Right hindlimb (tissue), 1 donor: ENCODE measurements at places on chromosomes 13 and 19.

DNA sequence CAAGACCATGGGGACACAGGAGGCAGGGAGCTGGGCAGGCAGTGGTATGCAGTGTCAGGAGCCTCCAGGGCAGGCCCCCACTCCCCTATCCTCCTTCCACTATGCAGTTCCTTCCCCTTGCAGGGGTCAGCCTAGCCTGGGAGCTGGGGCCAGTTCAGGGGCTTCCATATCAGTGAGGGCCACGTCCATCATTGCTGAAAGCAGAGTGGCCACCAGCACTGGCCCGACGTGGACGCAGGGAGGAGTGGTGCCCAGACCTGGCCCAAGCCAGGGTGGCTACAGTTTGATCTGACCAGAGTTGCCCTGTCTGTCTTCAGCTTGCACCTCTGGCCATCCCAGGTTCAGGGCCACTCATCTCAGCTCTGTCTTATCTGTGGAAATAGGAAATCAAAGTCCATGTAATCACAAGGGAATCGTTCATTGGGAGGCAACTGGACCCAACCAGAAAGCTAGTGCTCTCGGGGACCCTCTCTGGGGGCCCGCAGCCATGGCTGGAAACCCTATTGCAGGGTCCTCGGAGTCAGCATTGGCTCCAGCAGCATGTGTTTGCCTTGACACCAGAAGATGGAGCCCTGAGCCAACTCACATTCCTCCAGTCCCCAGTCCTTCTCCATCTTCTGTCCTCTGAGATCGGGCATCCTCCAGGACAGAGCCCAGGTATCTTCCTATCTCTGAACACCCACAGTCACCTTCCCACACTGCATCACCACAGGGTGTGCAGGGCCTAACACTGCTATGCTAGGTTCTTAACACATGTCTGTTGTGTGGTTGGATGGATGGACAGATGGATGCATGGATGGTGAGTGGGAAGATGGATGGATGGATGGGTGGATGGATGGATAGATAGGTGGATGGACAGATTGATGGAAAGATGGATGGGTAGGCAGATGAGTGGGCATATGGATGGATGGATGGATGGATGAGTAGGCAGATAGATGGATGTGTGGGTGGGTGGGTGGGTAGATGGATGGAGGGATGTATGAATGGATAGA is 75.7 kb upstream of the KCTD15 start:
- DNase-seq, result no peak

- DNase-seq, result peak; percentile 98
These were observed 8.2 kb upstream of the CIRBP start for GRCh38 chr19:1260749-1261537.

DNA sequence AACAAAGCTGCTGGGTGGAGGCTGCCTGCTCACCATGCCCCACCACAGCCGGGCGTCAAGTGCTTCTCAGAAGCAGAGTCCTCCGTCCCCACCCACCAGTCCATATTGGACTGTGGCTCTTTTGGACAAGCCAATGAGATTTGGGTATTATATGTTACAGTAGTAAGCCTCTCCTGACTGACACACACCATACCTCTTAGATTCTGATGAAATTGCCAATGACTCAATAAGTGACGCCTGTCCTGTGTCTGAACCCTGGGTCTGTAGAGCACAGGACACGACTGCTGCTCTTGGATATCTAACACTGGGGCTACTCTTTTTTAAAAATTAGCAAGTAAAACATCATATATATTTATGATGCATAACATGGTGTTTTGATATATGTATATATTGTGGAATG is 44.8 kb upstream of the UBAC2 start:
- DNase-seq, result no peak

- no peak for DNase-seq
These were observed 696.7 kb upstream of the SLITRK5 start for GRCh38 chr13:86974251-86974994.

DNA sequence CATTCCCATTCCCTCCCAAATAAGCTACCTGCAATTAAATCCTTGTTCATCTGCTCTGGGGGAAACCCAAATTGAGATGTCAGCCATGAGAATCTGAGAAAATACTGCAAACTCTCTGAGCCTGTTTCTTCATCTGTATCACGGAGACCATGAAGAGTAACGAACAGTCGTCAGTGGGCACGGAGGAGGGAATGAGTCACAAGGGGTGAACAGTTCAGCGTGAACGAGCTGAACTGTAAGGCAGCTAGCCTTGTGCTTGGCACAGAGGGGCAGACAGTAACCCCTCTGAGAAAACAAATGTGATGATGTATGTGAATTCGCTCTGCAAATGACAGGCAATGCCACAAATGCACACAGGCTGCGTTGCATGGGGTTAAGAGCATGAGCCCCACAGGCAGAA is 288.7 kb downstream of the FOXO1 start:
- DNase-seq, result no peak

DNA sequence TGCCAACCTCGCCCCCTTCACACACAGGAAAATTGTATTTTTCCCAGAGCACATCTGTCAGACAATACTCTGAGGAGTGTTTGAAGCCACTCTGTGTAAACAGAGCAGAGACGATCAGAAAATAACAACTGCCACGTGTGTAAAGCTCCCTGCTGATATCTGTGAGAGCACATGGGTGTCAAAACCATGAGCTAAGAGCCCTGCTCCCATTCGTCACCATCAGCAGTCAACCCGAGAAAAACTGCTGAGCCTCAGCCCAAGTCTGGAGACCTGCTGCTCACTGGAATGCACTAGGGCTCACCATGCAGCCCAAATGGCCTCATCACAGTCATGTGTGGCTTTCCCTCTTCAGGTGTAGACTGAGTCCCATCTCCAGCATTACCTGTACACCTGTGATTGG is 304.1 kb downstream of the FGF14 start:
- no peak for DNase-seq

GRCh38 chr13:39888865-39889810 is 233.7 kb downstream of the COG6 start:
- no peak for DNase-seq

- no peak for DNase-seq
These were observed 14.6 kb upstream of the IPO5 start for GRCh38 chr13:97938706-97939475.

- DNase-seq, result no peak
These were observed 11.8 kb downstream of the SERP2 start for GRCh38 chr13:44385401-44385800.

DNA sequence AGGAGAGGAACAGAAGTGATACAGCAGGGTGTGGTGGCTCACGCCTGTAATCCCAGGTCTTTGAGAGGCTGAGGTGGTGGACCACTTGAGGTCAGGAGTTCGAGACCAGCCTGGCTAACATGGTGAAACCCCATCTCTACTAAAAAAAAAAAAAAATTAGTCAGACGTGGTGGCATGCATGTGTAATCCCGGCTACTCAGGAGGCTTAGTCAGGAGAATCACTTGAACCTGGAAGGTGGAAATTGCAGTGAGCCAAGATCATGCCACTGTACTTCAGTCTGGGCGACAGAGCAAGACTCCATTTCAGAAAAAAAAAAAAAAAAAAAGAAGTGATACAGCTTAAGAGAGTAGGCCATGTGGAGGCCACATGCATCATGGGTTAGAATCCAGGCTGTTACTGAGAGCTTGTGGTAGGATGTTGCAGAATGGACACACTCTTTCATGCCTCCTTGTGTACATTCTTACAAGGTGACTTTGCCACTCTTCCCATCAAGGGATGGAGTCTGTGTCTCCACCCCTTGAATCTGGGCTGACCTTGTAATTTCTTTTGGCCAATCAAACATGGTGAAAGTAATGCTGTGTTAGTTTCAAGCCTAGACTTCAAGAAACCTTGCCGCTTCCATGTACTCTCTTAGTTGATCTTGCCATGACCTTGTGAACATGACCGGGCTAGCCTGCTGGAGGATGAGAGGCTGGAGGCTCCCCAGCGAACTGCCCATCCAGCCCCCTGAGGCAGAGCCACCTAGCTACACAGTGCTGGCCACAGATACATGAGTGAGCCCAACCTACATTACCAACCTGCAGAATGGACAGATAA is 12.3 kb downstream of the FAM187B start:
- DNase-seq, result no peak

- no peak for DNase-seq
These were observed 994.7 kb upstream of the MIR17HG start for GRCh38 chr13:90352763-90353162.

DNA sequence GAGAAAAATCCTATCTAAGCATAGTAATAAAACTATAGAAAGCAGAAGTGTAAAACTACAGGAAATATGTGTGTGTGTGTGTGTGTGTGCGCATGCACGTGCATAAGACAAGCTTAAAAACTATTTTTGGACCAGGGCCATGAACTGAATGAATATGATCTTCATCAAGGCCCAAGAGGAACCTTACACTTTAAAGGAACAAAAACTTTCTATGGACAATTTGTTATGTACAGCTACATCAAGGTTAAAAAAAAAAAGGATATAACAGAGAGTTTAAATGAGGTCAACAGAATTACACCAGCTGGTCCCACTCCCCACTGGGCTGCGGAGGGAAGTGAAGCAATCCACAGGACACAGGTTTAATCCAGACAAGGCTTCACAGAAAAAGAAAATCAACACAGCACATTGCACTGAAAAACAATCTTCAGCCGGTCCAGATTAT is 151.1 kb downstream of the LHFPL6 start:
- DNase-seq, result peak; percentile 79

GRCh38 chr13:108827646-108828045 is 198.2 kb downstream of the MYO16 start:
- DNase-seq, result no peak

- DNase-seq, result no peak
These were observed 16.3 kb downstream of the FCHO1 start for GRCh38 chr19:17767559-17767958.

DNA sequence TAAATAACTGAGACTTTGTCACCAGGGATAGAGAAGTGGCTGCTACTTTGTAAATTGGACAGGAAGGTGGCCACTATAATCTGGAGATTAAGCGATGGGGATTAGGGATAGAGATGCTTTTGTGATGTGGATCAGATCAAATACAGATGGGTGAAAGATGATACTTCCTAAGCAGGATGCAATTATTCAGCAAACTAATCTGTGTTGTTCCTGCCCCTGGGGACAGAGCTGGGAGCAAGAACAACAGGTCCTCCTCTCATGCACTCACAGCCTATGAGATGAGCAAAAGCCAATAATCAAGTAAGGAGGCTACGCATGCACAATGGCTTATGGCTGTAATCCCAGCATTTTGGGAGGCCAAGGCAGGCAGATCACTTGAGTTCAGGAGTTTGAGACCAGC is 4.6 kb downstream of the RGL3 start:
- no peak for DNase-seq

DNA sequence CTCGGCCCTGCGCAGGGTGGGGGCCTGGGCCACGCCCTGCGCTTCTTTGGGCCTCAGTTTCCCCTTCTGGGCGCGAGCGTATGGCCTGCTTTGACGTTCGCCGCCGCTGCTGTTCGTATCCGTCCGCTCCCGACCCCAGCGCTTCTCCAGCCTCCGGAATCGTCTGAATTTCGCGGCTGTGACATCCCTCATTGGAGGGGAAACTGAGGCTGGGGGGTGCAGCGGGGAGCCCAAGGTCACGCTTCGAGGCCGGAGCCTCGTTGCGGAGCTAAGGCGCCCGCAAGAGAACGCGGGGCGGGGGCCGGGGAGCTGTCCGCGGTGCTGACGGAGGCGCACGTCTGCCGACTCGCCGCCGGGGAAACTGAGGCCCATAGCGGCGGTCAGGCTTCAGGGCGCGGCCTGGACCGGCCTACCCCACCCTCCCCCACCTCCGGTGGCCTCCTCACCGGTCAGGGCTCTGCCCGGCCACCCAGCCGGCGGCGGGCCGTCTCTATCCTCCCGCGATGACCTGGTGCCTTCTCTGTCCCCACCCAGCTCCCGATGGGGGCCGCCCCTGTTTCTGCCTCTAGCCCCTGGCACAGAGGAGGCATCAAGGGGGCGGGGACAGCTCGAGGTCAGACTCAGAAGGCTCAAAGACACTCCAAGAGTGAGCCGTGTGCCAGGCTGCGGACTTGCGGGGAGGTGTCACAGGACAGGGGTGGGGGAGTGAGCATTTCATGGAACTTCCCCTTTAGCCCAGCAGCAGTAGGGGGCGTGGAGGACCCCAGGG is 3.0 kb upstream of the APC2 start:
- no peak for DNase-seq

DNA sequence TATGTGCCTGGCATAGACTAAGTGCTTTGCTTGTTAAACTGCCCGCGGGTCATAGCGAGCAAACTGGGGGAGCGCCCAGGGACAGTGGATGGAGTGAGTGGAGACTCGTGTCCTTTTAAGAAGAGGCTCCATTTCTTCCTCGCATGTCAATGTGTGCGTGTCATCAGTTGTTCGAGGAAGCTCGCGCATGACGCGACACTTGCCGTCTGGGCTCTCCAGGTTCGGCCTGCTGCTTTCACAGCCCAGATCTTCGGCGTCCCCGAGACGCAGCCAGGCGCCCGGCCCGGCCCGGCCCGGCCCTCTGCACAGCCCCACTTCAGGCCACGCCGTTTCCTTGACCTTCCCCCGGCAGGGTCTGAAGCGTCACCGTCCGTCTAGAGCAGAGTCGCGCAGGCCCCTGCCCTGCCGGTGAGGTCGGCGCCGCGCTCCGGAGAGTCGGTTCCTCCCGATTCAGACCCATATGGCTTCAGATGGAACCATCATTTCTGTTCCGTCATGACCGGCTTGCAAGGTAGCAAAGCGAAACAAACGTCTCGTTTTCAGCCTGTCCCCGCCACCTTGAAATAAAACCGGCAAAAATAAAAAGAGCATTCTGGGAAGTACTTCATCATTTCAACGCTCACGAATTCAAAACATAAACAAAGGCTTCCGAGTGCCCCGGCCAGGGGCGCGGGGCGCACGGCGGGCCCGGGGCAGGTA is 599 bp upstream of the ARHGEF7 start:
- DNase-seq, result peak; percentile 69

GRCh38 chr19:7927605-7928333 is 1.8 kb upstream of the CTXN1 start:
- DNase-seq, result no peak

- DNase-seq, result no peak
These were observed 7.5 kb downstream of the CCDC61 start for GRCh38 chr19:46002678-46003275.

DNA sequence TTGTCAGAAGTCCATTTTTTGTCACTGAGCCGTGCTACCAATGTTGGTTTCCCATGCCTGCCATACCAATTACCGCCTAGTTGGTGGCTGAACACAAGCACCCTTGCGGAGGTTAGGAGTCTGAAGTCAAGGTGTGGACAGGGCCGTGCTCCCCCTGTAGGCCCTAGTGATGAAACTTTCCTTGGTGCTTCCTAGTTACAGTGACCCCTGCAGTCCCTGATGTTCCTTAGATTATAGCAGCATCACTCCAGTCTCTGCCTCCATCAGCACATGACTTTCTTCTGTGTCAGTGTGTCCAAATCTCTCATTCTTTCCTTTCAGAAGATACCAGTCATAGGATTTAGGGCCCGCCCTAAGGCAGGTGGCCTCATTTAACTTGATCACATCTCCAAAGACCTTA is 99.0 kb downstream of the MYO16 start:
- no peak for DNase-seq

GRCh38 chr13:43611281-43612273 is 175.2 kb downstream of the ENOX1 start:
- DNase-seq, result peak; percentile 52
